ENCODE measurements at places on chromosomes 1 and 21.
A peak's percentile ranks its signal among the peaks of the same experiment; 100 is the strongest.

DNA sequence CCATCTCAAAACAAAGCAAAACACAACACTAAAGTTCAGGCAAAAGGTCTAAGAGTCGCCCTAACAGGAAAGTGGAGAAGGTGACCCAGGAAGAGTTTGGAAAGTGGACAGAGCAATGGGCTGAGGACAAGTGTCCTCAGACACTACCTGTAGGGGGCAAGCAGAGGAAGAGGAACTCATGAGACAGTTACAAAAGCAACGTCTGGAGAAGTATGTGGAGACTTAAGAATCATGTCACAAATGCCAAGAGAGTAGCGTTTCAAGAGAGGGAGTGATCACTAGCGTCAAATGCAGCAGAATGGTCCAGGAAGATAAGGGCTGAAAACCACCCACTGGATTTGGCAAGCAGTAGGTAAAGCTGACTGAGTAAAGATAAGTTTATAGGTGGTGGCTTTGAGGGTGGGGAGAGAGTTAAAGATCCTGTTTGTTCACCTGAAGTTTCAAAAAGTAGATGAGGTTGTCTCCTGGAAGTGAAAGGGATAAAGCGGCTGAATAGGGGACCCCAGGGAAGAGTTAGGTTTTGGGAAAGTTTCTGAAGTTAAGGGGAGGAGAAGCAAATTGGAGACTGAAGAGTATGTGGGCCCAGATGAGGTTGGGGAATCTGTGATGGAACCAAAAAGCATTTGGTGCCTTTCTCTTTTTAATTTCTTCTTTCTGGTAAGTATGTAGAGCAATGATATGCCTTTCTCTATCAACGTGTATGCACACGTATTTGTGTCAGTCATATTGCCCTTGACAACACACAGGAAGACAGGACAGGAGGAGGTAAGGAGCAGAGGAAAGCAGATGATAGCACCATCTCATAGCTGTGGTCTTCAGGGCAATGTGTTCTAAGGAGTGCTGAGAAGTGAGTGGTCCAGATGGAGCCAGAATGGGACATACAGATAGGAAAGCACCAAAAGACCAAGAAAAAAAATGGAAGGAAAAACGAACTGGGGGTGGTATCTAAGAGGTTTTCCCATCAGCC is 3.1 kb downstream of the BSDC1 start:
- DNase-seq, result no peak

- no peak for DNase-seq
Measured at GRCh38 chr1:188137221-188137620, 1308.5 kb downstream of the PLA2G4A start.

DNA sequence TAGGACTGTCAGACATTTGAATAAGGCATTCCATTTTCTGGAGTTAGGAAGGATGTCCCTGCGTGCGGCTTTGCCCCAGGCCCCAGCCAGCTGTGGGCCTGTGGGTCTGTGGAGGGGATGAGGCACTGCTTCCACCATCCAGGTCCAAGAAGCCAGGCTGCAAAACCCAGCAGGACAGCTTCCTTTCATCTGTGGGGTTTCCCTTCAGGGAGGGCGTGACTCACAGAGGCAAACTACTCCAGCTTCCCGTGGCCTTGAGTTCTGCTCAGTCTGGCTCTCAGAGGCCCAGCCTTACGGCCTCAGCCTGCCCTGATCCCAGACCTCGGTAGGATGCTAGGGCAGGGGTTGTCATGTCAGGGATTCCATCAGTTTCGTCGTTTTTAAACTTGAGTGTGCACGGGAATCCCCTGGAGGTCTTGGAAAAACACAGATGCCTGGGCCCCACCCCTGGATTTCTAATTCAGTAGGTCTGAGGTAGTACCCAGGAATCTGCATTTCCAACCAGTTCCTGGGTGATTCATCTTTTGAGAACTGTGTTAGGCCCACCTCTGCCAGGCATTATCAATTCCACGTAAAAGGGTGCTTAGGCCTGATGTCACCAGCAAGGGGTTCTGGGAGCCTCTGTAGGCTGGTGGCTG is 32.3 kb upstream of the TENT5C start:
- DNase-seq, result peak; percentile 14

DNA sequence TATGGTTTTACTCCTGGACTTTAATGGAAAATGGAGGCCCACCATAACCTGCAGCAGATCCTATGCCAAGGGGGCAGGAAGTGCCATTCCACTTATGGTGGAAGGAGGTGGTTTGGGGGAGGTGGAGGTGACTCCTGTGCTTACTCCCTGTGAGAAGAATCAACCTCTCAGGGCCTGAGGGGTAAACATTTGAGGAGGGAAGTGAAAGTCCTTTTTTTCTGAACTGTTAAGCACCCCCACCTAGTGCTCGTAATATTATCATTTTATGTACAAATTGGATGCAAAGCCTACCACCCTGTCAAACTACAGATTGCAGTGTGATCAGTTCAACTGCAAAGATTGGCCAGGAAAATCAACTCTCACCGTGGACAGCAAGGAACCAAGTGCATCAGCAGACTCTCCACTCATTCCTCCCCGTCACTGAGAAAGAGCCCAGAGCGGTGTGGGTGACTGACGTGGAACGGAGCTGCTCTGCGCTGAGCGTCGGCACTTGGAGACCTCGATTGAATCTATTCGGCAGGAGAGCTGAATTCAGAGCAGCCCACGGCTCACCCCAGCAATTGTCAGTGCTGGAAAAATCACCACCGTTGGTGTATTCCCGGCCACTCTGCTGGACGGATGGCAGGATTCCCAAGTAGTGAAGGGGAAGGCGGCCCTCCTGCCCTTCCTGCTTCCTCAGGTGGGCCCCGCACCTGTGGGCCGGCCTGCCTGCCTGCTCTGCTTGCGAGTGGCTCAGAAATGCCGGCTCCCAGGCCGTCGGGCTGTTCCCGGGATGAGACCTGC is 46.8 kb upstream of the COX20 start:
- DNase-seq, result no peak

DNA sequence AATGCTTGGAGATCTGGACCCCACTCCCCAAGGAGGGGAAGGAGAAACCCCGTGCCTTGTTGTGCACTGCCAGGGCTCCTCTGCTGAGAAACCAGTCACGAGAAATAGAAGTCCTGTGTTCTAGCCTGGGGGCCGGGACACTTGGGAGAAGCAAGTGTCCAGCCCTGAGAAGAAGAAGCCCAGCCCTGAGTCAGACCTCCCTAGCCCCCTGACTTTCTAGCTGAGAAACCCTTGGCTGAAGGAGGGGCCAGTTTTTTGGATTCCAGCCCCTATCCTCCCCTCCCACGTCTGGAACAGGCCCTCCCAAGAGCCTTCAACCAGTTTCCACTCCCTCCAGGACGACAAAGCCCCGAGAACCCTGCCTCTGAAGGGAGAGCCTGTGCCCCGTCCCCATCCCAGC is 100.5 kb downstream of the NAV1 start:
- DNase-seq, result no peak

All from PC-3 (cell line).